Vagina (tissue), 2 donors: ENCODE measurements at places on chromosomes 3 and 15.

DNA sequence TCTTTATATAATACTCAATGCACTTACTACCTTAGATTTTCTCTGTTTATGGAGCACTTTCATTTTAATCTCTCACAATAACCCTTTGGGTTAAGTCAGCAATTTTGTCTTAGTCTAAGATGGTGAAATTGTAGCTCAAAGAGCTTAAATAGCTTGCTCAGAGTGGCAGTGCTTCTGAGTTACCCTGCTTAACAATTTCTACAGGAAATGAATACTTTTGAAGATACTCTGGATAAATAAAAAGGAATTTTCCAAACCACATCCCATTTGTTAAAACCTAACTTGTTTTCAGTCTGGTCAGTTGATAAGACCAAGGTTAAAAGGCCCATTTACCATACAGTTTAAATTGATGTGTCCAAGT lies 37.2 kb downstream of the HMG20A start:
- DNase-seq = no peak

GRCh38 chr3:117285737-117286136 lies 576.2 kb downstream of the TUSC7 start:
- DNase-seq = no peak

GRCh38 chr3:24683633-24684384 lies 189.2 kb upstream of the THRB start:
- no peak for DNase-seq

GRCh38 chr3:183818041-183818620 lies 7.2 kb downstream of the MAP6D1 start:
- no peak for DNase-seq

GRCh38 chr3:42179110-42179725 lies 86.8 kb downstream of the CCK start:
- no peak for DNase-seq
